ENCODE measurements at places on chromosomes 11 and 22. TPM values are rescaled to one million over a fixed set of nuclear protein-coding genes. Genes with fewer than 3 reads are reported as not detected.

- no peaks in the 10 kb centered on the region for H3K4me1 ChIP-seq
- H3K4me3 ChIP-seq = no peak overlapping the region
- no peaks in the 10 kb centered on the region for H3K27me3 ChIP-seq
These were observed 169.6 kb upstream of the FOLH1 start for GRCh38 chr11:49377978-49378377.

GRCh38 chr11:96037405-96037949, 113.6 kb upstream of the MTMR2 start:
- no peaks in the 10 kb centered on the region for H3K27me3 ChIP-seq
- H3K36me3 ChIP-seq = no peaks in the 10 kb centered on the region
- no peak for DNase-seq
- H3K4me3 ChIP-seq = no peak overlapping the region
- H3K27ac ChIP-seq = no peak overlapping the region

PIK3IP1 gene
- 64.4 TPM for total RNA-seq

GRCh38 chr11:2943711-2944118, 14.5 kb upstream of the PHLDA2 start:
- peaks cover 24% of the 10 kb centered on the region for H3K4me1 ChIP-seq
- H3K4me3 ChIP-seq = no peak overlapping the region
- no peak for DNase-seq

VSIG10L2 gene
- total RNA-seq = 0.09 TPM

TMEM86A gene
- 1.9 TPM for total RNA-seq

CSRP3 gene
- 0.38 TPM for total RNA-seq

- peaks cover 4% of the 10 kb centered on the region for H3K36me3 ChIP-seq
- H3K27ac ChIP-seq = no peak overlapping the region
- no peaks in the 10 kb centered on the region for H3K4me1 ChIP-seq
- H3K4me3 ChIP-seq = no peak overlapping the region
- H3K27me3 ChIP-seq = no peaks in the 10 kb centered on the region
These were observed 17.2 kb downstream of the SLC2A11 start for GRCh38 chr22:23874871-23875270.

OR52N4 gene
- 0.09 TPM for total RNA-seq

- no peak overlapping the region for H3K27ac ChIP-seq
- DNase-seq = no peak
These were observed 292.0 kb upstream of the CTSC start for GRCh38 chr11:88629496-88629895.

- no peaks in the 10 kb centered on the region for H3K27me3 ChIP-seq
- peaks cover 19% of the 10 kb centered on the region for H3K4me1 ChIP-seq
These were observed 929 bp upstream of the SLC35E4 start for GRCh38 chr22:30634471-30635233.

DNA sequence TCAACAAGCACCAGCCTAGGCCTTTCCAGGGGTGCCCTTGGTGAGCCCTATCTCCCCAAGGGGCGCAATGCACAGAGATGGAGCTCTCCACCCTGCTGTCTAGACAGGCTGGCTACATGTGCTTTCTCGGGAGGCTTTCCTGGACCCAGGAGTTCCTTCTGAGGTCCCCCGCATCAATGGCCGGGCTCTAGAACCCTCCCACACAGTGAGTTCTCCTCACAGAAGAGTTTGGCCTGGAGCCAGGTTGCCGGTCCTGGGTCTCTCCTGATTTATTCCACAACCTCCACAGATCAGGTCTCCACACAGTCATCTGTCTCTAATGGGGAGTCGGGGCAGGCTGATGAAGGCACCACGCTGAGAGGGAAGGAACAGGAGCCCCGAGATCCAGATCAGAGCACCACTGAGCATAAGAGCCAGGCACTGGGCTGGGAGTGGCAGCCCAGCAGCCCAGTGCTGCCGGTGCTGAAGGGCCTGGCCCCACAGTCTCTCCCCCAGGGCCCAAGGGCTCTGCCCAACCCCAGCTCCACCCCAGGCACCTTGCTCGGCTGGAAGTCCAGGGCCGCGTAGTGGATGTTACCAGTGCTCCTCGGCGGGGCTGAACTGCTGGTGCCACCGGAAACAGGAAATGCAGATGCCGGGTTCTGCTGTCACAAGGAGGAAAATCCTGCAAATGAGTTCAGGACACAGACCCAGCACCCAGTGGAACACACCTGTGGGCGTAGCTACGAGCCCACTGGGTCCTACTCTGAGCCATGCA, 44.7 kb downstream of the GAB4 start:
- H3K4me3 ChIP-seq = no peak overlapping the region
- DNase-seq = no peak
- H3K27me3 ChIP-seq = no peaks in the 10 kb centered on the region

GRCh38 chr11:103622296-103622695, 414.1 kb upstream of the DDI1 start:
- H3K4me1 ChIP-seq = no peaks in the 10 kb centered on the region
- H3K27ac ChIP-seq = no peak overlapping the region
- no peak for DNase-seq
